CD4-positive, alpha-beta T cell treated with Interleukin-12 subunit alpha and Interleukin-12 subunit beta, for 1 hour (primary cell): ENCODE measurements at places on chromosomes 5 and 9.

DNA sequence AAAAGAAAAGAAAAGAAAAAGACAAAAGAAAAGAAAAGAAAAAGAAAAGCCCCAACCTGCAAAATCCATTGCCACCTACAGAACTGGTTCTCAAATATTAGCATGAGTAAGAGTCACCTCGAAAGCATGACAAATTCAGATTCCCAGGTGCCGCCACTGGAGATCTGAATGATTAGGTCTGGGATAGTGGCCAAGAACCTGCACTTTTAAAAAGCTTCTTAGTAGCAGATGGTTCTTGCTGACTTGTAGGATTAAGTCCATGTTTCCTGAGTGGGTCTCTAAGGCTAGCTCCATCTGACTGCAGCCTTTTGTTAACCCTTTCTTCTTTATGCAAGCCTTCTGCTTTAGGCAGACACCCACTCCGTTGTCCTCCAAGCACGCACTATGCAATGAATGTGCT is 178.5 kb upstream of the CDH18 start:
- no peak for DNase-seq

- no peak for DNase-seq
Observed at GRCh38 chr5:77798456-77798855, 22.3 kb upstream of the TBCA start.

DNA sequence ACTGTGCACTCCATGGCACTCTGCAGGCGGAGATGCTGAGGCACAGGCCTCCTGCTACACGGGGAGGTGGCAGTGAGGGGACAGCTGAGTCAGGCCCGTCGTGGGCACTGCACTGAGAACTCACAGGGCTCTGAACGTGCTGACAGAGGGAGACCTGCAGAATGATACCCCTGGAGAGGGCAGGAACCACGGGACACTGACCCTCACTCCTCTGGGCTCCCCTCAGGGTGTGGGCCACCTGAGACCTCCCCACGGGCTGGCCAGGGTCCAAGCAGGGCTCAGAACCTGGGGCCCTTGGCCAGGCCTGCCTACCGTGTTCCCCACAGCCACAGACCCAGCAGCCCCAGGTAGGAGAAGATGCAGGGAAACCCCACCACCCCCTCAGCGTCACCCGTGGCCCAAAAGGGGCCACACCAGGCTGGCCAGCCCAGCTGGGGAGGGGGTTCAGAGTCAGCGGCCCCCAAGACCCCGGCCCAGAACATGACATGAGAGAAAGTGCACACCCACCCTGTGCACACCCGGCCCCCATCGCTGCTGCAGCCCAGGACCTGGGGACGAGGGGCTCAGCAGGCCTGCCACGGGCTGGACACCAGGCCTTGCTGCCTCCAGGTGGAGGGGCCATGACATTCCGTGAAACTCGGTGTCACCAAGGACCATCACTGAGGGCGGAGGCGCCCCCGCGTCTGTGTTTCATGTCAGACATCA is 30.9 kb downstream of the GLT6D1 start:
- no peak for DNase-seq

DNA sequence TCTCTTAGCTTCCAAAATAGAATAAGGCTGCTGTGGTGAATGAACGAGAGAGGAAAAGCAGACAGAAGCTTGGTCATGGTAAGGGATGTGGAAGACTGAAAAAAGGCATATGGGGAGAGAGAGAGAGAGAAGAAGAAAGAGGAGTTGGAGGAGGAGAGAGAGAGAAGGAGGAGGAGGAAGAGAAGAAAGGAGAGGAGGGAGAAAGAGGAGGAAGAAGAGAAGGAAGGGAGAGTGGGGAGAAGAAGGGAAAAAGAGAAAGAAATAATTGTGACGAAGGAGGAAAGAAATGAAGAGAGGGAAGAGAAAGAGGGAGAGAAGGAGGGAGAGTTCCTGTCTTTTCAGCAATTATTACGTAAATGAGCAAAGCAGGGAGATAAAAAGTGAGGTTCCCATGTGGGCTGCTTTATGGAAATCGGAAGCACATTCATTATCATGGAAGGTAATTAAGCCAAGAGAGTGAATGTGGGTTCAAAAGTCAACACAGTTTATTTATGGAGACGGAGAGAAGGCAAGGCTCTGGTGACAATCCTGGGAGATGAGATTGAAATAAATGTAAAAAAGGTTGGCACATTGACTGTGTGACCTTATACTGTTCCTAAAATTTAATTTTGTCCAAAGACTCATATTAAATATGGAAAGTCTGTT is 611.2 kb downstream of the KIF4B start:
- no peak for DNase-seq

GRCh38 chr5:149938791-149939358 is 5.7 kb downstream of the PDE6A start:
- DNase-seq: no peak

DNA sequence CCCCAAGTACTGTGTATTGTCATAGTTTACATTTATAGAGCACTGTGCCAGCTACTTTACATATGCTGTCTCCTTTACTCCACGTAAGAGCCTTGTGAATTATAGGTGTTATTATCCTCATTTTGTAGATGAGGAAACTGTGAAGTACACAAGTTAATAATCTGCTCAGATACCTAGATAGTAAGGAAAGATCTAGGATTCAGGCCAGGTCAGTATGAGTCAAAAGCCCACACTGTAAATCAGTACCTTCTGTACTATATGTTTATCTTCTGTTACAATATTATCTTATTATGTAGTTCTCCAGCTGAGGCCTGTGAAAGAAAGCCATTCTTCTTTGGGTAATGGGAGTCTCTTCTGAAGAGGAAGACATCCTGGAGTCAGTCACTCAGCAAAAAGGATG is 72.4 kb upstream of the TLX3 start:
- DNase-seq: no peak

DNA sequence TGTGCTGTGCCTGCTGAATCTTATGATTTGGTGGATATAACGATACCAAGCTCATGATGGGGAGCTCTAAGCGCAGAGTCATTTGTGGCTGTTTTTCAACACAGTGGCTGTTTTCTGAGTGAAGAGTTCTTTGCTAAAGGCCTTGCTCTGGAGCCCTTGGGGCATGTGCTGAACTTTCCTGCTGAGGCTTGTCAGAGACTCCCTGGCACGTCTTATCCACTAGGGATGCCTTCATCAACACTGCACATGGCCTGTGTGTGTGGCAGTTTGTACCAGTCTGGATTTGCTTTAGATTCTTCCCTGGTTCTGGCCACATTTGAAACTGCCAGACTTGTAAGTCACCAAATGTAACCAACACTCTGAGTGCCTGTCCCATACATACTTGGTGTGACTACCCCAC is 188.2 kb downstream of the DMRT2 start:
- DNase-seq: no peak

GRCh38 chr5:139848508-139849100 is 53.0 kb downstream of the PSD2 start:
- DNase-seq: peak; percentile 36

DNA sequence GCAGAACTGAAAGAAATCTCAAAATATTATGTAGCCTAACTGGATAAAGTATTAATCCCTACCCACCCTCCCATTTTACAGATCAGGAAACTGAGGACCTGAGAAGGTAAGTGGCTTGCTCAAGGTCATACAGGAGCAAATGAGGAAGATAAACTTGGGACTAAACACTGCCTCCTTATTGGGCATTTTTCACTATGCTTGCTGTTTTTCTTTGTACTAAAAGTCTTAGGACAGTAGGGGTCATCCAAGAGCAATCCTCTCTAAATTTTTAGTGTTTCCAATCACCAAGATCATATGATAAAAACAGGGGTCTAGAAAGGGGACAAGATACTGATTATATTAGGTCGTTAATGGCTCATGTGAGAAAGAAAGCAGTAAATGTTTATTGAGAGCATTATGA is 80.8 kb downstream of the RORB start:
- DNase-seq: no peak

DNA sequence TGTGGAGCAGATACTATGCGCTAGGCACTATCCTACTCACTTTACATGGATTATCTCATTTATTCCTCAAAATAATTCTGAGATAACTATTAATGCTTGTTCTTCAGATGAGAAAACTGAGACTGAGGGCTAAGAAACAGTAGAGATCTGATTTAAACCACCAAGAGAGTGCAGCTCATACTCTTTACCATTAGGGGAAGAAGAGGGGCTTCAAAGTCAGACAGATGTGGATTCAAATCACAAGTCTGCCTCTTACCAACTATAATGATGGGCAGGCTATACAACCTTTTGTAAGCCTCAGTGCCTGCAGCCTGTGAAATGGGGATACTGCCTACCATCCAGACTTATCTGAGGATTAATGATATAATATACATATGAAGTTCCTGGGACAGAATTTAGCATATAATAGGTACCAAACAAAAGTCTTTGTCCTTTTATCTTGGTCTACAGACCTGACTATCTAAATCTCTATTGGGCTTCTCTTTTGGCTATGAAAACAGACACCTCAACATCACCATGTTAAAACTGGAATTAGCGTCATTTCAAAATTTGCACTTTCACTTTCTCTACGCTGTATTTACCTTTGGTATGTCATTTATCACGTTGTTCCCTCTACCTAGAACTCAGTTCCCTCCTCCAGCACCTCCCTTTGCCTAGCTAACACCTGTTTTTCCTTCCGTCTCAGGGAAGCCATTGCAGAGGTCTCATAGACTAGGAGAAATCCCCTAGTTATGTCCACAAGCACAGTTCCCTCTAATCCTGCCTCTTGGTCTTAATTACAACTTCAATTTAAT is 13.8 kb upstream of the TMEM267 start:
- no peak for DNase-seq

GRCh38 chr9:15176836-15177235 is 130.2 kb downstream of the TTC39B start:
- no peak for DNase-seq

DNA sequence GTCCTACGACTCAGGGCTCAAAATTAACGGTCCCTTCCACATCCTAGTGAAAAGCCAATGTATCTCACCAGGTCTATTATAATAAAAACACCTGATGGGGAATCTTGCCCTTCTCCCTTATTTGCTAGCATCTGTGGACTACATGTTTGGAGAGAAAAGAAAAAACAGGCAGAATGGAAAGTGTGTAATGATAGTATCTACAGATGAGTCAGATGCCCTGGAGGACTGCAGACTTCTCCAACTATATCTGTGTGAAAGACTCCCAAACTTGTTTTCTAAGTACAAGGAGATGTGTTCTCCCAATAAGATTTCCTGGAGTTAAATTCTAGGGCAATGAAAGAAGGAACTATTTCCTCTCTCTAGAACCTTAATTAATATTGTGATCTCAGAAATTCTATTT is 66.0 kb downstream of the FOXB2 start:
- no peak for DNase-seq

DNA sequence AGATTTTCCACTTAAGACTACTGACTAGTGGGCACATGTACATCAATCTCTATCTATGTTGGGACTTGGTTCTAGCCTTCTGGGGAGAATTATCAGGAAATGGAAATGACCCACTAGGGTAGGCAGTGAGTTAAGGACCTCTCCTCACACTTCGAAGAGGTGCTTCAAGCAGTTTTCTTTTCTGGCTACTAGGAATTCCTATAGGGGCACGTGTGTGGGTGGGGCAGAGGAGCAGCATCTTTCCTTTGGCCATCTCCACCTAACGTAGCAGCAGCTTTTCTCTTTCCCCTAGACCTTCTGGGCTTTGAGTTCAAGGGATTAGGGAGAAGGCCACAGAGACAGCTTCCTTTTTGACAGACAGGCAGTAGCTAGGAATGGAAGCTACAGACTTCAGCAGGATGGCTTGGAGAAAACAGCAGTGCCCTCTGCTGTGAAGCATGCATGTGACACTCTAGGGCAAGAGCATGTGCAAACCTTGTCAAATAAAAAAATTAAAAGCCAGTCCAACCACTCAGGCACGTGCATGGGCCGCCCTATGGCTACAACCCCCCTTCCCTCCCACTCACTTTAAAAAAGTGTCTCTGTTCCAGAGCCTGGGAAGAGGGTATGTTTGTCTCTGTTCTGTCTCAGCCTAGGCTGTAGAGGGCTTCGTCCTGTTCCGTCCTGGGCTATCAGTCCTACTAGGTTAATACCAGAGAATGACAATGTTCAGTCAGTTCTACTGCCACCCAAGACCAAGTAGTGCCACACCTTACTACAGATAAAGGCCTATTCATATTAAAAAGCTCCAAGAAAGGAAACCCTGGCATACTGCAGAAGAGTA is 8.7 kb upstream of the GFRA3 start:
- DNase-seq: peak; percentile 8

GRCh38 chr5:137858954-137859353 is 8.7 kb upstream of the MYOT start:
- DNase-seq: no peak

DNA sequence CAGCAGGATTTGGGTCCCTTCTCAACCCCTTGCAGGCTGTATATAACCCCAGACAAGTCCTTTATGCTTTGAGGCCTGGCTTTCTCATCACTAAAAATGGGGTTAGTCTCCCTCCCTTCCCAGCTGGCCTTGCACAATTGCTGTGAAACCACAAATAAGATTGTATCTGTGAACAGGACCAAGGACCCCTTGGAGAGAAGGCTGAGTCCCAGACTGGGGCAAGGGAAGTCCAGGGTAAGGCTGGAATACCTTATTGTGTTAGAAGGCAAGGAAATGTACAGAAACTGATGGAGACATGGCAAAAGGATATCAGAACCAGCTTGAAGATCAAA is 11.4 kb downstream of the MACROH2A1 start:
- DNase-seq: no peak

GRCh38 chr9:122392284-122392683 is 21.5 kb downstream of the PTGS1 start:
- no peak for DNase-seq

- DNase-seq: no peak
Observed at GRCh38 chr5:9619331-9620092, 10.6 kb downstream of the TAS2R1 start.

DNA sequence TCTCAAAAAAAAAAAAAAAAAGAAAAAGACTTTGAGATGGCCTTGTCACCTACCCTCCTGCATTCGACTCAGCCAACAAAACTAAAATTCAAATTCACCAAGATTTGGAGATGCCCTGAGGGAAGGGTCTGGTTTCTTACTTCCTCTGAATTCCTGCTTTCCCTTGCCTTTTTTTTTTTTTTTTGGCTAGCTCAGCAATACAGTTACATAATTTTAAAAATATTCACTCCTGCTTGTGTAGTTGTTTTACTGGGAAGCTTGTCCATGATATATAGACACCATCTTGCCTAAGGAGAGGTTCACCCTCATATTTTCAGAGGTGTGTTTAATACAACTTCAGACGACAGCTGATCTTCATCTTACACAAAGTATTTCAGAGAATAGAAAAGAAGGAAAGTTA is 21.3 kb upstream of the SERINC5 start:
- DNase-seq: no peak

DNA sequence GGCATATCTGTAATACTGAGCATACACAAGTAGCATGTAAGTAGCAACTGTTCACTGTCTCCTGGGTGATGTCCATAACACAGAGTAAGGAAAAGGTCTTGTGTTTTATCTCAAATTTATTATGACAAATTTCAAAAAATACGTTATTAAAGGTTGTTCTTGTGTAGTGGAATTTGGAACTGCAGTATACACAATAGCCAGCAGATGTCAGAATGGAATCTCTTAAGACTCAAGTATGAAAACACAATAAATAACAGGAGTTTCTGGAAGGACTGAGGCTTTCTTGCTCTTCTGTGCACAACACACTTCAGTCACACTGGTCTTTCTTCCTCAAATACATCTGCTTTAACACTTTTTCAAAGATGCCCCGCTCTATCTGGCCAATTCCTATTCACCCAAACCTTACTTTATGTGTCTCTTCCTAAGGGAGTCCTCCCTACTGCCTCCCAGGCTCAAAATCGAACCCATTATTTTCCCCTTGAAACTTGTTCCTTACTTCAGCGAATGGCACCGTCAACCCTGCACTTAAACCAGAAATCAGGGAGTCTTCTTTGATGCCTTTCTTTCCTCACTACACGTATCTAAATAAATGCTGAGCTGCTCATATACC is 6.5 kb upstream of the FBXO10 start:
- peak; percentile 49 for DNase-seq

GRCh38 chr5:172276214-172276613 is 7.3 kb downstream of the UBTD2 start:
- no peak for DNase-seq
